ENCODE measurements at places on chromosomes 6 and 20. TPM values are rescaled to one million over a fixed set of nuclear protein-coding genes. Genes with fewer than 3 reads are reported as not detected.
A peak's percentile ranks its signal among the peaks of the same experiment; 100 is the strongest.

- no peak overlapping the region for H3K4me3 ChIP-seq
- DNase-seq = no peak
- H3K36me3 ChIP-seq = no peaks in the 10 kb centered on the region
- H3K4me1 ChIP-seq = no peaks in the 10 kb centered on the region
- no peak overlapping the region for H3K27ac ChIP-seq
These were observed 10.4 kb downstream of the DEFB129 start for GRCh38 chr20:237489-237888.

- no peaks in the 10 kb centered on the region for H3K27me3 ChIP-seq
- no peak for DNase-seq
- H3K4me3 ChIP-seq = no peak overlapping the region
- H3K27ac ChIP-seq = no peak overlapping the region
- peaks cover 20% of the 10 kb centered on the region for H3K4me1 ChIP-seq
These were observed 50.2 kb downstream of the ARID1B start for GRCh38 chr6:156827382-156827781.

- H3K4me1 ChIP-seq = no peaks in the 10 kb centered on the region
- H3K27ac ChIP-seq = no peak overlapping the region
- H3K36me3 ChIP-seq = no peaks in the 10 kb centered on the region
- no peak for DNase-seq
These were observed 167.0 kb downstream of the GMPR start for GRCh38 chr6:16405375-16405774.

DNA sequence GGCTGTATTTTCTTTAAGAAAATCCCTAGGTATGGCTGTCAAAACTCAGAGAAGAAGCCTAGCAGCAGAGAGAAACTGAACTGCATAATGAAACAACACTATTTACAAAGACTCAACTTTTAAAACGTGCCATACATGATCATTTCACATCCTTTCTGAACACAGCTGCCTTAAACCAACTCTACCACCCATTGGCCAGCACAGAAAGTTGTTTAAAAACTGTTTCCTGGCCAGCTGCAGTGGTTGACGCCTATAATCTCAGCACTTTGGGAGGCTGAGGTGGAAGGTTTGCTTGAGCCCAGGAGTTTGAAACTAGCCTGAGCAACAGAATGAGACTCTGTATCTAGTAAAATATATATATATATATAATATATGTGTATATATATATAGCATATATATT is 336.4 kb upstream of the SOX4 start:
- no peak overlapping the region for H3K4me3 ChIP-seq
- H3K36me3 ChIP-seq = no peaks in the 10 kb centered on the region
- DNase-seq = no peak
- H3K27me3 ChIP-seq = no peaks in the 10 kb centered on the region
- H3K27ac ChIP-seq = no peak overlapping the region
- no peaks in the 10 kb centered on the region for H3K4me1 ChIP-seq

- no peaks in the 10 kb centered on the region for H3K4me1 ChIP-seq
- no peaks in the 10 kb centered on the region for H3K27me3 ChIP-seq
- DNase-seq = no peak
- no peaks in the 10 kb centered on the region for H3K36me3 ChIP-seq
These were observed 31.9 kb downstream of the STK35 start for GRCh38 chr20:2133318-2134183.

GRCh38 chr20:45342855-45343531 is 5.2 kb downstream of the SDC4 start:
- peak overlapping the region; percentile 92 for H3K27ac ChIP-seq
- DNase-seq = peak; percentile 80
- H3K4me3 ChIP-seq = no peak overlapping the region
- H3K36me3 ChIP-seq = no peaks in the 10 kb centered on the region
- peaks cover 59% of the 10 kb centered on the region for H3K4me1 ChIP-seq
- H3K27me3 ChIP-seq = no peaks in the 10 kb centered on the region

- H3K27me3 ChIP-seq = no peaks in the 10 kb centered on the region
- H3K27ac ChIP-seq = no peak overlapping the region
- no peak for DNase-seq
- no peaks in the 10 kb centered on the region for H3K36me3 ChIP-seq
These were observed 62.6 kb upstream of the LY86 start for GRCh38 chr6:6525933-6526332.

DNA sequence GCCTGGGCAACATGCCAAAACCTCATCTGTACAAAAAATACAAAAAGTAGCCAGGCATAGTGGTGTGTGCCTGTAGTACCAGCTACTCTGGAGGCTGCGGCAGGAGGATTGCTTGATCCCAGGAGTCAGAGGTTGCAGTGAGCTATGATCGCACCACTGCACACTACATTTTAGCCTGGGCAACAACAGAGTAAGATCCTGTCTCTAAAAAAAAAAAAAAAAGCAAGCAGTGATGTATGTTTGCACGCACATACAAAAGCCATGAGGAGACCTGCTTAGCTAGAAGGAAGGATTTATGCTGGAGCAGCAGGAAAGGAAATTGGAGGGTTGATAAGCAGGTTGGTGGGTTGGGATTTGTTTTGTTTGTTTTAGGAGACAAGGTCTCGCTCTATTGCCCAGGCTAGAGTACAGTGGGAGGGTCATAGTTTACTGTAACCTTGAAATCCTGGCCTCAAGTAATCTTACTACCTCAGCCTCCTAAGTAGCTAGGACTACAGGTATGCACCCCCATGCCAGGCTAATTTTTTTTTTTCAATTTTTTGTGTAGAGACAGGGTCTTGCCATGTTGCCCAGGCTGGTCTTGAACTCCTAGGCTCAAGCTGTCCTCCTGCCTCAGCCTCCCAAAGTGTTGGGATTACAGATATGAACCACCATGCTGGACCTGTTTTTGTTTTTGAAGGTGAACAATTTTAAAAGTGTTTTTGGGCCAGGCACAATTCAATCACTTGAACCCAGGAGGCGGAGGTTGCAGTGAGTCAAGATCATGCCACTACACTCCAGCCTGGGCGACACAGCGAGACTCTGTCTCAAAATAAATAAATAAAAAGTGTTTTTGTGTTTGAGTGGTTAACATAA is 4.0 kb downstream of the ZSWIM3 start:
- peaks cover 1% of the 10 kb centered on the region for H3K4me1 ChIP-seq
- no peaks in the 10 kb centered on the region for H3K36me3 ChIP-seq
- H3K27ac ChIP-seq = no peak overlapping the region
- no peak for DNase-seq
- no peak overlapping the region for H3K4me3 ChIP-seq

DNA sequence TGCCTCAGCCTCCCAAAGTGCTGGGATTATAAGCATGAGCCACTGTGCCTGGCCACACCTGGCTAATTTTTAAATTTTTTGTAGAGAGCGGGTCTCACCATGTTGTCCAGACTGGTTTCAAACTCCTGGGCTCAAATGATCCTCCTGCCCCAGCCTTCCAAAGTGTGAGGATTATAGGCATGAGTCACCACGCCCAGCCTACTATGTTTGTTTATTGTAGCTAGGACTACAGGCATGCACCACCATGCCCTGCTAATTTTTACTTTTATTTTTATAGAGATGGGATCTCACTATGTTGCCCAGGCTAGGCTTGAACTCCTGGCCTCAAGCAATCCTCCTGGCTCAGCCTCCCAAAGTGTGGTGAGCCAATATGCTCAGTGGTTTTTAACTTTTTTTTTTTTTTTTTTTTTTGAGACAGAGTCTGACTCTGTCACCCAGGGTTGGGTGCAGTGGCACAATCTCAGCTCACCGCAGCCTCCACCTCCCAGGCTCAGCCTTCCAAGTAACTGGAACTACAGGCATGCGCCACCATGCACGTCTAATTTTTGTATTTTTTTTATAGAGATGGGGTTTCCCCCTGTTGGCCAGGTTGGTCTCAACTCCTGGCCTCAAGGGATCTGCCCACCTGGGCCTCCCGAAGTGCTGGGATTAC is 12.0 kb upstream of the DDX43 start:
- no peak overlapping the region for H3K4me3 ChIP-seq
- H3K4me1 ChIP-seq = no peaks in the 10 kb centered on the region
- no peak overlapping the region for H3K27ac ChIP-seq
- H3K27me3 ChIP-seq = no peaks in the 10 kb centered on the region
- no peaks in the 10 kb centered on the region for H3K36me3 ChIP-seq
- DNase-seq = no peak

DNA sequence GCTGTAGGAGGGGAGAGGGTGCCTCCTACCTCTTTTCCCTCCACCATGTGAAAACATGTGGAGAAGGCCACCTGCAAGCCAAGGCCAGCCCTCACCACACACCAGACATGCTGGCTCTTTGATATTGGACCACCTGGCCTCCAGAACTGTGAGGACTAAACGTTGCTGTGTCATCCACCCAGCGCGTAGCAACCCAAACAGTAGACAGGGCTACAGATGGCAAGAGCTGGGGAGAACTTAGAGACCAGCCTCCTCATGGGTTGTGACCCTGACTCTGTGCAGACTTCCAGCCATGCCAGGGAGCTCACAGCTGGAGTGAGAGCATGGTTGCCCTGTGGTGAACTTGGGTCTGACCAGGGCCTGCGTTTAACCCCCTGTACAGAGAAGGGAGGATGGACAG is 195.9 kb upstream of the CST7 start:
- no peak overlapping the region for H3K4me3 ChIP-seq
- no peak overlapping the region for H3K27ac ChIP-seq
- no peaks in the 10 kb centered on the region for H3K27me3 ChIP-seq
- no peak for DNase-seq

- H3K27me3 ChIP-seq = no peaks in the 10 kb centered on the region
- H3K36me3 ChIP-seq = no peaks in the 10 kb centered on the region
- H3K4me1 ChIP-seq = peaks cover 4% of the 10 kb centered on the region
- DNase-seq = no peak
- no peak overlapping the region for H3K4me3 ChIP-seq
- no peak overlapping the region for H3K27ac ChIP-seq
These were observed 42.3 kb upstream of the NR2E1 start for GRCh38 chr6:108123481-108123929.

DNA sequence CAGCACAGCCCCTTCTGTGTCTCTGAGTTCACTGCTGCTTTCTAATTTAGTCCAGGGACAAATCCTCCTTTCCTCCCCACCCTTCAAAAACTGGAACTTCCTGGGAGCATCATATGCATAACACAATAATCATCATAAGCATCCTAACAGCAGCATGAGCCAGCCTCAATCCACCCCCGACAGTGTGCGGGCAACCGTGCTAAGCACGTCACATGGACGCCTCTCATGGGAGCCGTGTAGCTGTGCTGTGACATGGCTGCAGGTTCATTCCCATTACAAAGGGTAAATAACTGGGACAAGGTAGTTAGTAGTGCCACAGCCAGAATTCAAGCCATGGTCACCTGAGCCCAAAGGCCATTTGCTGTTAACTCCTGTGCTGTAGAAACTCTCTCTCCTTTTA is 24.5 kb upstream of the ULBP3 start:
- H3K27ac ChIP-seq = no peak overlapping the region
- no peaks in the 10 kb centered on the region for H3K27me3 ChIP-seq
- H3K4me3 ChIP-seq = no peak overlapping the region

- H3K27ac ChIP-seq = no peak overlapping the region
- H3K4me1 ChIP-seq = peaks cover 19% of the 10 kb centered on the region
- H3K36me3 ChIP-seq = no peaks in the 10 kb centered on the region
These were observed 10.6 kb downstream of the NRN1 start for GRCh38 chr6:5995949-5996713.

GRCh38 chr6:71033171-71033570 is 76.3 kb upstream of the B3GAT2 start:
- no peak overlapping the region for H3K27ac ChIP-seq
- H3K36me3 ChIP-seq = no peaks in the 10 kb centered on the region
- H3K27me3 ChIP-seq = no peaks in the 10 kb centered on the region
- no peak for DNase-seq
- H3K4me3 ChIP-seq = no peak overlapping the region

GRCh38 chr20:40080041-40080652 is 608.9 kb downstream of the MAFB start:
- no peak for DNase-seq
- H3K4me3 ChIP-seq = no peak overlapping the region
- H3K27ac ChIP-seq = no peak overlapping the region

GRCh38 chr6:73702444-73702843 is 6.4 kb downstream of the CD109 start:
- H3K27ac ChIP-seq = no peak overlapping the region
- H3K4me1 ChIP-seq = no peaks in the 10 kb centered on the region
- no peaks in the 10 kb centered on the region for H3K36me3 ChIP-seq
- no peaks in the 10 kb centered on the region for H3K27me3 ChIP-seq
- no peak overlapping the region for H3K4me3 ChIP-seq
- DNase-seq = no peak

DNA sequence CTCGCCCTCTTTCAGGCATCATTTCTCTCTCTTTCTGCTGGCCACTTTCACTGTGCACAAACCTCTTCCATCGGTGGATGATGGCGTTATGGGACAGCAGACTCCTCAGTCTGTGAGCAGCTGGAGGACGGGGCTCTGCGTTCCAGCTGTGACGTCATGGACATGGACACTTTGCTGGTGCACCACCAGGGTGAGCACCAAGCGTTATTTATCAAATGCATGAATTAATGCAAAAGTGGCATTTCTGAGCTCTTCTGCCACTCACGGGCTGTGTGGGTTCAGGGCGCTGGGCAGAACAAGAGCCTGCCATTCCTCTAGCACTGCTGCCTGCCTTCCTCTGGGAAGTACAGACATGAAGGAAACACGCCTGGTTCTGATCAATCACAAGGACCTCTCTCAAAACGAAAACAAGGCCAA is 82.9 kb upstream of the MPC1 start:
- H3K27me3 ChIP-seq = no peaks in the 10 kb centered on the region
- H3K4me3 ChIP-seq = no peak overlapping the region
- H3K36me3 ChIP-seq = no peaks in the 10 kb centered on the region
- DNase-seq = no peak
- H3K27ac ChIP-seq = peak overlapping the region; percentile 49

- no peaks in the 10 kb centered on the region for H3K36me3 ChIP-seq
- H3K27me3 ChIP-seq = no peaks in the 10 kb centered on the region
- H3K4me1 ChIP-seq = peaks cover 16% of the 10 kb centered on the region
- DNase-seq = no peak
- no peak overlapping the region for H3K27ac ChIP-seq
These were observed 4.6 kb downstream of the ZNF184 start for GRCh38 chr6:27468334-27468733.

DNA sequence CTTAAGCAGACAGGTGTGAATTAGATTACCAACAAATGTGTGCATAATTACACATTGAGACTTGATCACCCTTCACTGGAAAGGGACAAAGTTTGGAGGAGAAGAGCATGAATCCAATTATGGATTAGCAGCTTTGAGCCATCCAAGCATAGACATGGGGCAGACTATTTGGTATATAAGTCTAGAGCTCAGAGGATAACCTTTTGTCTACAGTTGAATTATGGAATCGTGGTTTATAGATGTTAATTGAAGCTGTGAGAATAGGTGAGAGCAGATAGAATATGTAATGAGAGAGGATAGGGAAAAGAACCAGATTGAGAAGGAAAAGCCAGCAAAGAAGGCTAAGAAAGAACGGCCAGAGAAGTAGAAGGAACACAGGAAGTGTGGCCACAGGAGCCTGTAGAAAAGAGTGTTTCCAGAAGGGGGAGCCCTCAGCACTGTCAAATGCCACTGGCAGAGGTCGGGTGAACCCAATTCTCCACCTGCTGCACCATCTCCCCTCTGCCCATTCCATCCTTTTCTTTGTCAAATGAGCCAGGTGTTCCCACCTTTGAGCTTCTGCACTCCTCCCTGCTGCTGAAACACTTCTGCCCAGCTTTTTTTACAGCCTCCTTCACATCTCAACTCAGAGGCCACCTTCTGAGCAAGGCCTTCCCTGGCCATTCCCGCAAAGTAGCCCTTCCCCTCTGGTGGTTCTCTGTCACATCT is 7.3 kb downstream of the DNTTIP1 start:
- no peaks in the 10 kb centered on the region for H3K36me3 ChIP-seq
- no peak overlapping the region for H3K27ac ChIP-seq
- no peak overlapping the region for H3K4me3 ChIP-seq
- DNase-seq = peak; percentile 37

COL10A1 gene
- not detected for total RNA-seq

SLC24A3 gene
- total RNA-seq = 0.79 TPM

AVP gene
- not detected for total RNA-seq

GMPR gene
- total RNA-seq = 11.1 TPM

MYBL2 gene
- total RNA-seq = 5.7 TPM

All from pancreas (tissue), 10 donors.